ENCODE measurements at places on chromosomes 13 and 19. TPM values are rescaled to one million over a fixed set of nuclear protein-coding genes. Genes with fewer than 3 reads are reported as not detected.

Gene ATP12A
- total RNA-seq: not detected

Gene FGF22
- 0.61 TPM for total RNA-seq

Gene CEACAM20
- total RNA-seq: not detected

Gene FFAR2
- not detected for total RNA-seq

Gene EHD2
- total RNA-seq: 146 TPM

Gene MYO1F
- 0.24 TPM for total RNA-seq

Gene IFI30
- total RNA-seq: 15.0 TPM

Gene RXFP2
- not detected for total RNA-seq

Gene ACP7
- 0.06 TPM for total RNA-seq

Gene DOCK9
- 35.0 TPM for total RNA-seq

Gene EXOC3L2
- 2.5 TPM for total RNA-seq

Gene CGB8
- total RNA-seq: 2.5 TPM

Gene IZUMO2
- total RNA-seq: not detected

Gene IL27RA
- total RNA-seq: 8.8 TPM

Gene TMTC4
- total RNA-seq: 8.3 TPM

Gene ZNF579
- total RNA-seq: 29.6 TPM

Gene ZNF208
- total RNA-seq: not detected

Gene ADGRE3
- total RNA-seq: not detected

Gene RNF225
- 0.08 TPM for total RNA-seq

Gene ZNF626
- total RNA-seq: not detected

Gene CABP5
- total RNA-seq: not detected

Gene ZNF112
- 1.9 TPM for total RNA-seq

Gene ZNF575
- 1.3 TPM for total RNA-seq

Gene CLDN10
- 0.15 TPM for total RNA-seq

Gene ATP8B3
- 3.3 TPM for total RNA-seq

Gene EFNB2
- 5.7 TPM for total RNA-seq

Gene ZNF578
- not detected for total RNA-seq

Gene C3
- 51.0 TPM for total RNA-seq

Gene NMRK2
- not detected for total RNA-seq

Gene FPR2
- total RNA-seq: not detected

Gene ZNF417
- 5.8 TPM for total RNA-seq

Gene BSG
- total RNA-seq: 699 TPM

Gene EVI5L
- 2.1 TPM for total RNA-seq

Gene UHRF1
- total RNA-seq: 43.0 TPM

Gene SUGP1
- 24.2 TPM for total RNA-seq

Gene ZNF681
- total RNA-seq: not detected

Gene KLK11
- total RNA-seq: not detected

Gene RABAC1
- total RNA-seq: 192 TPM

Gene ACER1
- total RNA-seq: not detected

Gene GPATCH1
- 15.2 TPM for total RNA-seq

Gene DZIP1
- total RNA-seq: 12.3 TPM

Gene CCL25
- not detected for total RNA-seq

Gene HSD17B14
- 14.1 TPM for total RNA-seq

Gene PSG2
- 0.05 TPM for total RNA-seq

Gene ZNF155
- 3.0 TPM for total RNA-seq

Measured in A549 treated with Hydrocortisone at 1 μM for 4 hours (cell line).